ENCODE measurements at places on chromosomes 6 and 20.

DNA sequence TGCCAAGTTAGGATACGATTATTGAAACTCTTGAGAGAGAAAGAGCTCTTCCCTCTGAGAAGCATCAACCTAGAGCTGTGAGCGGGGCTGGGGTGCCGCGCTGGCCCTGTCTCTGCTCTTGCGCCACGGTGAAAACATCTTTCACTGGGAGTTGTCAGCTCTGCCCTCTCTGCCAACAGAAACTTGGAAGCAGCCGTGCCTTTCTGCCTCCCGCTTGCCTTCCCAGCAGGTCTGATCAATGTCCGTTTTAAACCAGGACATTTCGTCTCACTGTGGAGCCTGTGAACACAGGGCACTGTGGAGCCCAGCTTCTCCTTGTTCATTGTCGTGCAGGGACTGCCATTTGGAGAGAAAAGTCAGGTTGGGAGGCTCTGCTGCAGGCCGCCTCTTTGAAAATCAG is 249.2 kb upstream of the PMEPA1 start:
- DNase-seq, result no peak

GRCh38 chr6:138188278-138188941 is 26.7 kb downstream of the ARFGEF3 start:
- DNase-seq, result no peak

GRCh38 chr6:158259136-158259535 is 53.1 kb upstream of the TULP4 start:
- no peak for DNase-seq

- DNase-seq, result no peak
Observed at GRCh38 chr6:131937226-131937625, 13.9 kb downstream of the CCN2 start.

GRCh38 chr6:81609736-81610135 is 142.7 kb downstream of the TENT5A start:
- no peak for DNase-seq

- DNase-seq, result no peak
Observed at GRCh38 chr6:35635601-35636597, 52.8 kb downstream of the FKBP5 start.

- no peak for DNase-seq
Observed at GRCh38 chr6:82494367-82494766, 130.8 kb downstream of the TPBG start.

- no peak for DNase-seq
Observed at GRCh38 chr6:14540276-14540675, 422.7 kb downstream of the CD83 start.

DNA sequence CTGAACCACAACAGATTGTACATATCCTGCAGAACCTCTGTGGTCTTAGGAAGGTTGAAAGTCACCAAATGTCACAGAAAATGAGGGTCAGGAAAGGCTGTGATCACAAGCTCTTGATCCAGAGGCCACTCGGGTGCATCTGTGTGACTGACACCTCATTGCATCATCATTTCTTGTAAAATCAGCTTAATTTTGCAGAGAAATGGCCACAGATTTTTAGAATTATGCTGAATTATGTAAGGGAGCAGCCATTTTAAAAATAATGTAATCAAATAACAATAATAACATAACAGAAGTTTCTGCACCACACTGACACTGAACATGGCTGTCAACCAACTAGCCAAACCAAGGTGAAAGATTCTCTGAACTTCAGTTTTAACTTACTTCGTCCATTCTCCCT is 32.5 kb upstream of the PRND start:
- no peak for DNase-seq

GRCh38 chr6:167137881-167138280 is 15.0 kb downstream of the CCR6 start:
- no peak for DNase-seq

DNA sequence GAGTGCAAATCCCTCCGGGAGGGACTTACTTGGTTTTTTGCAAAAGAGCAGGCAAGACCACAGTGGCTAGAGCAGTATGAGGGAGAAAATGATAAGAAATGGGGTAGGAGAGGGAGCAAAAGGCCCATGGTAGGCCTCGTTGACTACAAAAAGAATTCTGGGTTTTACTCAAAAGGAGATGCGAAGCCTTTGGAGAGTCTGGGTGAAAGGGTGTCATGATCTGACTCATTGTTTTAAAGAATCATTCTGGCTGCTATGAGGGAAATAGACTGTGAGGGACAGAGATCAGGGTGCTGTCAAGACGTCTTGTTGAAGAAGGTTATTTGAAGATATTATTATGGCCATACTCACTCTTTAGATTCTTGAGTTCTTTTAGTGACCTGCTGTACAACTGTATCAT is 13.0 kb downstream of the TBC1D32 start:
- DNase-seq, result no peak

- DNase-seq, result no peak
Observed at GRCh38 chr6:30931969-30932645, at the start of gene SFTA2. TSS of gene SFTA2 (minus strand) at chr6:30932170. CDS start at chr6:30932096, 74 bp downstream.

DNA sequence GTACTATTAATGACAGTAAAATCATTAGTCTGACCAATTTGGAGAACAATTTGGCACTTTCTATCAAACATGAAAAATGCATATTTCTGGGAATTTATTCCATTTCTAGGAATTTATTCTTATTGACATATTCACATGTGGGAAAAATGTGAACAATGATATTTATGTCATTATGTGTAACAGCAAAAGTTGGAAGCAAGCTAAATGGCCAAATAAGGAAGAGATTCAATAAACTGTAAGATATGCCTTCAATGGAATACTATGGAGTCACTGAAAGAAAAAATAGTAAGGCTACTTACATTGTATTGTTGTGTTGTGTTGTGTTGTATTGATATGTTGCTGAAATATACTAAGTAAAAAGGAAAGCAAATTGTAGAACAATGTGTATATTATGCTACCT is 100.5 kb upstream of the EDN1 start:
- no peak for DNase-seq

DNA sequence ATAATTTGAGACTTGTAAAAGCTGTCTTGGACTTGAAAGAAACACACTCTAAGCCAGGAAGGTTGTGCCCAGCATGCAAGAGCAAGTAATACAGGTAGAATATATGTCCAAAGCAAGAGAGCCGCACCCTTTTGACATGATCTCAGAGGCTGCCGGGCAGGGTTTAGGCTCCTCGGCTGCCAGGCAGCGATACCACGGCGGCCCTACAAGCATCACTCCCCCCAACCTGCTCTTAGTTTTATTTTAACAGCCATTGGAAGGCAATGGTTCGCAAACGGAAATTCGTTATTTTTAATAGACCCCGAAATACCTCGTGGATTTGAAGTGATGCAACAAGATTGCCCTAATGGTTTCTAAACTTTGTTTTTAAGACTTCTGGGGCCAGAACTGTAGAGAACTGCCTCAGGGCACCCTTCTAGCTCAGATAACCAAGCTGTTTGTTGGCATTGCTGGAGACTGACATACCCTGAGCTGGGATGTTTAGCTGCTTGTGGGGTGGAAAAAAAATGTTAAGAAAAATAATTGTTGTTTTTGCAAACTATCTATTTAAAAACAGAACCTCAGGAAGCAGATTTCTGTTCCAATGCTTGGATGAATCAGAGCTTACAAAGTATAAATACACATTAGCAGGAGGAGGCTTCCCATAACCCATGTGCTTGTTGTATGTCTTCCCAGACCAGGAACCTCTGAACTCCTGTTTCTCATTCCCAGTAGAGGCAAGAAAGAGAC is 39.0 kb downstream of the JAG1 start:
- DNase-seq, result peak; percentile 71

GRCh38 chr6:137680705-137681346 is 186.2 kb upstream of the TNFAIP3 start:
- no peak for DNase-seq

DNA sequence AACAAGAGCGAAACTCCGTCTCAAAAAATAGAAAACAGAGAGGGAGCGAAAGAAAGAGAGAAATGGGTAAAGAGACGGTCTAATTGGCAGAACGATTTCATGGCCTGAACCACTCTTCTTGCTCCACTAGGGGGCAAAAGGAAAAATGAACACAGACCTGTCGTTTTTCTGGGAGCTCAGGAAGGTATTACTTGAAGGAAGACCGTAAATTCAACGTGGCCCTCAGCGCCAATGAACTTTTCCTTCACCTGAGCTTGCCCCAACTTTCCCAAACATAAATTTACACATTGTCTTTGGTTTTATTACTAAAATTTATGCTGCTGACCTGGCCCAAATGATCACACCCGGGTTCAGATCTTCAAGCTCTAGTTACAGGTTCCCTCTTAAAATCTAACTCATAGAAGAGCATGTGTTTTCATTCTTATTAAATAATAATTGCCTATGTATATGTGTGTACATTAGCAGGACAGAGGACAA is 67.3 kb downstream of the ATP9A start:
- DNase-seq, result no peak

GRCh38 chr6:63571361-63572043 is 778 bp upstream of the LOC128125822 start:
- DNase-seq, result no peak

DNA sequence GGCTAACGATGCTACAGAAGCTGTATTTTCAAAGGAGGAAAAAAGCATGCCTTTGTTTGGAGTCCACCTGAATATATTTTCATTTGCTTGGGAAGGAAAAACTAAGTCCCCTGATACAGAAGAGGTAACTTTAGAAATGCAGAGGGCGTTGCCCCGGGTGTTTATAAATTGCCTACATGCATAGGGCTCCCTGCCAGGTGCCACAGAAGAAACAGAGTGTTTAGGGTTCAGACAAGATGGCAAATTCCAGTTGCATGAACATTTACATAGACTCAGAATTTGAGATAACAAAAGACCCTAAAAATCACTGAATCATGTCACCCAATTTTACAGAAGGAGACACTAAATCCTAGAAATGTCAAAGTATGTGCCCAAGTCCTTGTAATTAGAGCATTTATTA is 19.9 kb downstream of the RIN2 start:
- DNase-seq, result no peak

GRCh38 chr6:73732845-73733675 is 37.1 kb downstream of the CD109 start:
- DNase-seq, result peak; percentile 53

DNA sequence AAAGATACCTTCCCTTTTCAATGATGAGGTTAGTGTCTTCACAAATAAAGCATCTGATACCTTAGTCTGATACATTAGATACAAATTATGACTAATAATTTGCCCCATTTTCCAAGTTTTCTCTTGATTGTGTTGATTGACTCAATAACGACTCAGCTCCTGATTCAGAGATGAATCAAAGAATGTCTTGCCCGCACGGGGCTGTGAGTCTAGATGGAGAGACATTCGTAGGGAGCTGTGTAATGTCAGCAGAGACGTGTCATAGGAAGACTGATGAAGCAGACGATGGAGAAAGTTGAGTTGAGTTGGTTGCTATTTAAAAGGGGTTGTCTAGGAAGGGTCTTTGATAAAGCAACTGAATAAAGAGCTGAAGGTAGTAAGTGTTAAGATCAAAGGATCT is 78.2 kb downstream of the TSHZ2 start:
- DNase-seq, result no peak

DNA sequence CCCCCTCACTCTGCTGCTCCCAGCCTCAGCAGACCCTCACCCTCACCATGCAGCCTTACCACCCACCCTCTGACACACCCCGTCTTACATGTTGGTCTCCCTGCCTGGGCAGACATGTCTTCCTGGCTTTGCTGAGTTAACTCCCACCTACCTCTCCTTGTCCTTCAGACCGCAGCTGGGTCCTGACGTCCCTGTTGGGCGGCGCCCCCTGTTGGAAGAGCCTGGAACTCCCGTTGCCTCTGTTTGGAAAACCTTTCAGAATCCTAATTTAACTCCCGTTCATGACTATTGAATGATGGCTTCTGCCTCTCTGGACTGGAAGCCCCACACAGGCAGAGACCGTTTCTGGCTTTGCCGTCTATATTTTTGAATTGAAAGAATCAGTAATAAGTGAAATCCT is 245.1 kb downstream of the MYLK4 start:
- no peak for DNase-seq

GRCh38 chr20:34420146-34420545 is 57.1 kb downstream of the ITCH start:
- DNase-seq, result no peak

GRCh38 chr6:22448291-22448711 is 121.1 kb upstream of the HDGFL1 start:
- peak; percentile 38 for DNase-seq

- DNase-seq, result no peak
Observed at GRCh38 chr6:131532580-131533039, 40.4 kb upstream of the ARG1 start.

DNA sequence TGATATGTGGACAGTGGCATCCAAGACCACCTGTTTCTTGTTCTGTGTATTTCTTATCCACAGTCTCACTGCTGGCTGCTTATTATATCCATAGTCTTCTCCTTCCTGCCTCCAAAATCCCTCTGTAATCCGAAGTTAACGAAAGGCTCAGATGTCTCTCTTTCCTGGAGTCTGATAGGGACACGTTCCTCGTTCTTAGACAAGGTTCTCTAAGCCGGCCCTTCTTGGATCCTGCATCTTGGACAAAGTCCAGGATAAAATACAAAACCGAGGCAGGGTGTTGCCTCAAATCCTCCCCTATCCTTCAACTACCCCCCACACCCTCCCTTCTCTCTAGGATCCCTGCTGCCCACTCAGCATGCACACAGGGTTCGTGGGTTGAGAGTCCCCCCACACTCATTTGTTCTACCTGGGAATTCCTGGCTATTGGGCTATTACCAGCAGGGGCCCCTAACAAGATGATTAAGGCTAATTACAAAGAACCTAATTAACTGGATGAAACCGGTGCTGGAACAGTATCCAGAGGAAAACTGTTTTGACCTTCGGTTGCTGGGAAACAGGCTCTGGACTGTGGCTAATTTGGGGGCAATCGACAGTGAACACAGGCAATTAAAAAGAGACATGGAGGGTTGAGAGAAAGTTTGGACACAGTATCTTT is 32.7 kb upstream of the MRPS10 start:
- no peak for DNase-seq

DNA sequence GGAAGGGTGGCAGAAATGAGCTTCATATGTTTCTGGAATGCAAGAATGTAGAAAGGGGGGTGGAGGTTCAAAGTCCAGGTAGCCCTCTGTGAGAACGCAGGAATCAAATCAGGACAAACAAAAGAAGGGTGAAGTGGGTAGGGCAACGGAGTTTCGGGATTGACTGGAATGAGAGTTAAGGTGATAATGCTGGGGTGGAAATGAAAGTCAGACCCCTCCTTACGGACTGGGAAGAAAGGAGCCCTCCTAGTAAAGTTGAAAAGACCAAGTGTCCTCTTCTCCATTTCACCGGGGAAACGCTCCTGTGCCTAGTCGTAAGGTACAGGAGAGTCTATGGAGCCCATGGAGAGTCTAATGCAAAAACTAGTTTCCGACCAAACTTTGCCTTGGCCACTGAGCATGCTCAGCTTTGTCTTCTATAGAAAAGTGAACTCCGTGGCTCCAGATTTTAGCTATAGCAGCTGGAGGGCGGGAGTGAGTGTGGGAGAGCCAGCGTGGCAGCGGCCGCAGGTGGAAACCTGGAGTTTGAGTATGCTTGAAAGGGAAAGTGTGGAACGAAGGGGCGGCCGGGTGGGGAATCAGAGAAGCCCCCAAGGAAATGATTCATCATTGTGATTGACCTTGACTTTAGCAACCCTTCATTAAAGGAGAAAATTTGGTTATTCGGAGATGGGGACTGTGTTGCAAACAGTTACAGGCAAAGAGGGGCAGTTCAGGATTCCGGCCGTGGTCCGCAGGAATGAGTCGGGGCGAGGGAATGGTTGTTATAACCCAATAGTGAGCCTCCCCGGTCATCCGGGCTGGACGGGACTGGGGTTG is 1.3 kb upstream of the LRRC1 start:
- peak; percentile 24 for DNase-seq

Data from AG04450 (cell line).